Esophagus squamous epithelium (tissue), 5 donors: ENCODE measurements at places on chromosomes 7 and 10. TPM values are rescaled to one million over a fixed set of nuclear protein-coding genes. Genes with fewer than 3 reads are reported as not detected.

CRHR2 gene
- total RNA-seq: not detected

CDK6 gene
- 33.8 TPM for total RNA-seq

WNT8B gene
- not detected for total RNA-seq

INSIG1 gene
- 77.6 TPM for total RNA-seq

ENKUR gene
- not detected for total RNA-seq

TMEM120A gene
- 21.0 TPM for total RNA-seq

STAG3 gene
- total RNA-seq: not detected

OR13A1 gene
- 1.5 TPM for total RNA-seq

MET gene
- total RNA-seq: 3.8 TPM

IPMK gene
- total RNA-seq: 12.6 TPM
